ENCODE measurements at places on chromosomes 5 and 9. TPM values are rescaled to one million over a fixed set of nuclear protein-coding genes. Genes with fewer than 3 reads are reported as not detected.

Gene SLC22A4
- 1.5 TPM for total RNA-seq

GRCh38 chr9:121853617-121854395 lies 202.4 kb downstream of the DAB2IP start:
- no peak for DNase-seq

DNA sequence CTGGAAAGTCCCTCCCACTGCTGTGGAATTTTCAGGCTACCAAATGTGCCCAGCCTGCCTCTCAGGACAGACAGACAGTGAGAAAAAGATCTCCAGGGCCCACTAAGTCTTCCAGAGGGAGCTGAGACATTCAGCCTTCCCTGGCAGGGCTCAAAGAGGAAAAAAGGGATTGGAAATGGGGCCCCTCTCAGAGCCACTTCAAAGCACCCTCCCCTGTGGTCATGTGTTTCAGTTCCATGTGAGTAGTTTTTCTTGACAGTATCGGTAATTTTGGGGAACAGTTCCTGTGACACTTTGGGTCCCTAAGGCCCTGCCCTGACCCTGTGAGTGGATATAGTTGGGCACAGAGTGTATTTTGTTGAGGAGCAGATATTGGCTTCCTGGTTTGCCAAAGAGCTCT lies 25.0 kb downstream of the LARP1 start:
- no peak for DNase-seq

- DNase-seq = no peak
Observed at GRCh38 chr5:68055686-68056085, 159.9 kb upstream of the PIK3R1 start.

DNA sequence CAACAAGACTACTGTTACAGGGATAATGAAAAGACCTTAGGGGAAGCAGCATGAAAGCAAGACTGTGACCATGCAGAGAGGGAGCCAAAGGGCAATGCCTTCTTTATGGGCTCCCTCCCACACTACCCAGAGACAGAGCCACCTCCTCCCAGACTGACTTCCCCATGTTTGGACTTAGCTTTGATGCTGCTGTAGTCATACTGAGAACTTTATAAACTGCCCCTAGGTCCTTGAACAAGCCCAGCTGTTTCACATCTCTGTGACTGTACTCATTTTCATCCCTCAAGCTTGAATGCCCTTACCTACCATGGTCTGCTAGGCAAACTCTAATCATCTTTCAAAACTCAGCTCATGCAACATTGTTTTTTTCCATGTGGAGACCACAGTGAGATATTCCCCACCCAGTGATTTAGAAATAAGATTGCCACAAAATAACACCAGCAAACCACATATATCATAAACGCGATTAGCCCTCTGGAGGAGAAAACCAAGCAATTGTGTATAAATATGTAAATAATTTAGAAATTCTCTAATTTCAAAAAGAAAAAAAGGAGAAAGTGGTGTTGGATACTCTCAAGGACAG lies 23.4 kb upstream of the FAM169A start:
- no peak for DNase-seq

Data from activated CD4-positive, alpha-beta memory T cell treated with anti-CD3 and anti-CD28 coated beads for 36 hours (primary cell).